ENCODE measurements at places on chromosomes 5 and 9. TPM values are rescaled to one million over a fixed set of nuclear protein-coding genes. Genes with fewer than 3 reads are reported as not detected.

The DDX4 gene
- total RNA-seq: not detected

The ANKRD55 gene
- total RNA-seq: not detected

The CCL27 gene
- total RNA-seq: not detected

The GARIN3 gene
- total RNA-seq: not detected

- no peak for DNase-seq
Observed at GRCh38 chr5:97991236-97991635, 782.2 kb upstream of the RGMB start.

GRCh38 chr5:98573834-98574320 is 199.6 kb upstream of the RGMB start:
- DNase-seq: no peak

DNA sequence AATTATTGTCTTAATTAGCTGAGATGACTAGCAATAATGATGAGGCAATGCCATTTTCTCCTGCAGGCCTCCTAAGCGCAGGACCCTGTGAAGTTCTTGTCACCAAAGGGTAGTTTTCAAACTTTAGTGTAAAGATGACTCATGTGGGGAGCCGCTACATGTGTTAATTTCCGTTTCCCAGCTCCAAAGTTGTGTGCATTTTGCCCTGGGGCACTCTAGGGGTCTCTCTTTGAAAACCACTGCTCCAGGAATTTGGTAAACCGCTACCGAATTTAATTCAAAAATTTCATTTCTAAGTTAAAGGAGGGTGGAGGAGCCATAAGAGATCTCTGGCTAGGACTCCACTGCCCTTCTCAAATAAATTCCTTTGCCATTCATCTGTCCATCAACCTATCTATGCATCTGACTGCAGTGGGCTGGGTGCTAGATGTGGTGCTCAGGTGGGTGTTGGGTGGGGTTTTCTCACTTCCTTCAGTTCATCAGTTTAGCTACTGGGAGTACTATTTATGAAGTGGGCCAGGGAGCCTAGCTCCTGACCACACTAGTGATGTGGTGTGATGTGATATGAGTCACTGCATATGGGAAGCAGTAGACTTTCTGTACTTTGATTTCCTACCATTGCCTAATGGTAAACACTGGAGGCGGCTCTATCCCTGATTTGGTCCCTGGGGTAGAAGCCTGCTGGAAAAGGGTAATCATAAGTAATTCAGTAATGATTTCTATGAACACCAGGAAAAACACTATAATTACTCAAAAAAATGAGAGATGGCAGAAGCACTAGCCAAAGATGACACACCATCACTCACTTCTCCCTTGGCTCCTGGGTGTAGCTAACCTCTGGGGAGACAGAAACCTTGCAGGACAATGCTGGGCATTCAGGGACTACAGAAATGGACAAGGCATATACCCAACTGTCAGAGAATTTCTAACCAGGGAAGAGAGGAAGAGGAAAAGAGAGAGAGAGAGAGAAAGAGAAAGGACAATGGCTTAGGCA is 4.0 kb upstream of the ZSWIM6 start:
- DNase-seq: no peak

Data from cardiac septum (tissue), 1 donor.